Mucosa of descending colon (tissue), 3 donors: ENCODE measurements at places on chromosomes 3 and 15.

- DNase-seq: no peak
Measured at GRCh38 chr15:66187271-66187670, 66.3 kb downstream of the MEGF11 start.

DNA sequence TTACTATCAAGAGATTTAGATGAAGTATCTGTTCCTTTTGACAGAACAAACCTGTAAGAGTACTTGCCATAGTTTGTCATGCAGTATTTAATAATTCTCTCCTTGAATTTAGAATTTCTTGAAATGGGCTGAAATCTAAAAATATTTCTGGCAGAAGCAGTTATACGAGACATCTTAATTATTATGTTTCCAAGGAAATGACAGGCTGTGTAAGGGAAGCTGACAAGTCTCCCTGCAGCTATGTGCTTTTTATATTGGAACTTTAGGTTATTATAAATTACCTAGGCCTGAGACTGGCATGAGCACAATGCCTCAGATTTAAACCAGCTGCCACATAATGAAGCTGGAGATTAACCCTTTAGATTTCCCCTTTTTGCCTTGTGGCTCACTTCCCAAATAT is 365.0 kb upstream of the EPHA6 start:
- no peak for DNase-seq

DNA sequence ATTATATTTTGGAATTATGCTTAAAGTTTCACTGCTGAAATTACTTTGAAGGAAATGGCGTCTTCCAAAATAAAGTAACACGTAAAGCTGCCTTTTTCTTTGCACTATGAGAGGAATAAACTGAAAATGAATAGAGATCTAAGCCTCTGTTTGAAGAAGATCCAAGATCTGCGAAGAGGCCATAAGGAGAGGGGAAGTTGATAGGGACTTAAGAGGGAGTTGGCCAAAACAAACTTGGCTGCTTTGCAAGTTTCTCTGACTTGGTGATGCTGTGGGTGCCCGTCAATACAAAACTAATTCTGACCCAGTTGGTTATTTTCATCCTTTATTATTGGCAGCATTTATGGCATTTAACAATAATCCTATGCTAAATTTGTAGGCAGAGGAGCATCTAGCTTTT is 190.2 kb upstream of the GBE1 start:
- DNase-seq: no peak

DNA sequence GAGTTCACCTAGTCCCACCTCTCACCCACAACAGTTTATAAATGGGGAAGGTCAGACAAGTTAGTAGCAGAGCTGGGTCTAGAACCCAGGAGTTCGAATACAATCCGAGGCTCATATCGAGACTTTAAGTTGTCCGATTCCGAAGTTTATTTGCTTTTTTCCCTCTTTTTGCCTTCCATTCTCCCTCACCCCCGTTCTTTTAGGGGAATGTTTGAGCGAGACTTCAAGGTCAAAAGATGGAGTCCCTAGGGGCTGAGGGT is 7.3 kb downstream of the BCL6 start:
- no peak for DNase-seq

DNA sequence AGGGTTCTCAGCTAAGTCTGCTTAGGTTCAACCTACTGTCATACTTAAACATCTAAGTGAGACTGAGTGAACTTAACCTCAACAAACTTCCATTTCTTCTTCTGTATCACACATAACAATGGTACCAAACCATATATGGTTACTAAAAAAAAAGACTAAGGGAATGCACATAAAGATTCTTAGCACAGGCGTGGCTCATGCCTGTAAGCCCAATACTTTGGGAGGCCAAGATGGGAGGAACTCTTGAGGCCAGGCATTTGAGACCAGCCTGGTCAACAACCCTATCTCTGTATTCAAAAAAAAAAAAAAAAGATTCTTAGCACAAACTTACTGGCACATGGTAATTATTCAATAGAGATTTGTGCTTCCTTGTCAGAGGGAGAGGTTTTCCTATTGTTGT is 57.9 kb downstream of the ACAP2 start:
- DNase-seq: no peak

GRCh38 chr15:39855400-39855799 is 64.7 kb downstream of the GPR176 start:
- no peak for DNase-seq
